ENCODE measurements at places on chromosomes 16 and 17. TPM values are rescaled to one million over a fixed set of nuclear protein-coding genes. Genes with fewer than 3 reads are reported as not detected.

Gene MGAT5B
- polyA plus RNA-seq, result 1.8 TPM

Gene CD79B
- polyA plus RNA-seq, result 0.73 TPM

Gene HOXB4
- polyA plus RNA-seq, result 0.01 TPM

Gene MYH2
- polyA plus RNA-seq, result not detected

Gene HYDIN
- polyA plus RNA-seq, result 0.87 TPM

Gene CDH16
- 0.45 TPM for polyA plus RNA-seq

Gene SGSH
- polyA plus RNA-seq, result 11.5 TPM

Gene PPP1R27
- polyA plus RNA-seq, result 0.09 TPM

Gene TMEM204
- 1.6 TPM for polyA plus RNA-seq

Gene SMIM5
- polyA plus RNA-seq, result 0.03 TPM

Gene SOX9
- 31.6 TPM for polyA plus RNA-seq

Gene OTOP3
- not detected for polyA plus RNA-seq

Gene NDUFAB1
- 112 TPM for polyA plus RNA-seq

Measured in mammary epithelial cell (primary cell).